ENCODE measurements at places on chromosomes 13 and 19.

GRCh38 chr13:91576590-91576989 lies 178.2 kb downstream of the GPC5 start:
- DNase-seq, result no peak

DNA sequence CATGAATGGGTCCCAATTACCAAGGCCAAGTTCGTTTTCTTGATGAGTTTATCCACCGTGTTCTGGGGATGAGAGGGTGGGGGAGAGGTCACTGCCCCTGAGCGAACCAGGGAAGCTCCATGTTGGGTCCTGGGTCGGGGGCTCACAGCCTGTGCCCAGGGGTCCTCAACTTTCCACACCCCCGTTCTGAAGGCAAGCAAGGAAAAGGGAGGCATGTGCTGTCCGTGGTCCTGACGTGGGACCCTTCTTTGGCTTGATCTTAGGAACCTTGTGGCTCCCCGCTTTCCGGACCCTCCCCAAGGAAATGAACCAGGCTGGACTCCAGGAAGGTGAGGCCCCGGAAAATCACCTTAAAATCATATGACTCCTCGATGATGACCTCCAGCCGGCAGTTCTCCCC lies 18.2 kb upstream of the MEIS3 start:
- DNase-seq, result no peak

- no peak for DNase-seq
These were observed 1.7 kb downstream of the UTP14C start for GRCh38 chr13:52026246-52026626.

GRCh38 chr19:2139385-2140137 lies 11.8 kb downstream of the AP3D1 start:
- no peak for DNase-seq

DNA sequence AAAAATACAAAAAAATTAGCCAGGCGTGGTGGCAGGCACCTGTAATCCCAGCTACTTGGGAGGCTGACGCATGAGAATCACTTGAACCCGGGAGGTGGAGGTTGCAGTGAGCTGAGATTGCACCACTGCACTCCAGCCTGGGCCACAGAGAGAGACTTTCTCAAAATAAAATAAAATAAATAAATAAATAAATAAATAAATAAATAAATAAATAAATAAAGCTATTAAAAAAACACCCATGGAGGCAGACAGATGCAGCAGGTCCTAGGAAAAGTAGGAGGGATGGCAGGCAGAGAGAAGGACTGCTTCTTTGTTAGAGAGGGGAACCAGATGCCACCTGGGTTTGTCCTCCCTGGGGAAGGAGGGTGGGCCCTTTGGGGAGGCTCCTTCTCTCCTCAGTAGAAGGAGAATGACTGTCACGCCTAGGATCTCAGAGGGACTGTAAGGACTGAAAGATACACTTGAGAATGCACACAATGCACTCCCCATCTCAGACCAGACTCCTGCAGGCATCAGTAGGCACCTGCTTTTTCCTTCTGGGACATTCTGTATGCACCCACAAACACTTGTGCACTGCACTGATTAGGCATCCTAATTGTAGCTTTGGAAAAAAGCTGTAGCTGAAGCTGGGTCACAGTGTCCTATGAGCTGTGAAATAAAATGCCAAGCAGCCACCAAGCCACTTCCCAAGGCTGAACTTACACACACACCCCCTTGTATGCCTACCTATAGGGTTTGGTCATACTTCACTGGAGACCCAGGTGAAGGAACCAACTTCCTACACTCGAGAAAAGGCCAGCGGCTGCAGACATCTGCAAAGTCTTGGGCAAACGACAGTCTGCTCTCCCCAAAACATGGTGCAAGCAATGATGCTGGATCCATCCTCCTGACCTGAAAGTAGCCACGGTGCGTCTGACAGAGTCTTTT lies 18.9 kb upstream of the SLC35E1 start:
- DNase-seq, result no peak

DNA sequence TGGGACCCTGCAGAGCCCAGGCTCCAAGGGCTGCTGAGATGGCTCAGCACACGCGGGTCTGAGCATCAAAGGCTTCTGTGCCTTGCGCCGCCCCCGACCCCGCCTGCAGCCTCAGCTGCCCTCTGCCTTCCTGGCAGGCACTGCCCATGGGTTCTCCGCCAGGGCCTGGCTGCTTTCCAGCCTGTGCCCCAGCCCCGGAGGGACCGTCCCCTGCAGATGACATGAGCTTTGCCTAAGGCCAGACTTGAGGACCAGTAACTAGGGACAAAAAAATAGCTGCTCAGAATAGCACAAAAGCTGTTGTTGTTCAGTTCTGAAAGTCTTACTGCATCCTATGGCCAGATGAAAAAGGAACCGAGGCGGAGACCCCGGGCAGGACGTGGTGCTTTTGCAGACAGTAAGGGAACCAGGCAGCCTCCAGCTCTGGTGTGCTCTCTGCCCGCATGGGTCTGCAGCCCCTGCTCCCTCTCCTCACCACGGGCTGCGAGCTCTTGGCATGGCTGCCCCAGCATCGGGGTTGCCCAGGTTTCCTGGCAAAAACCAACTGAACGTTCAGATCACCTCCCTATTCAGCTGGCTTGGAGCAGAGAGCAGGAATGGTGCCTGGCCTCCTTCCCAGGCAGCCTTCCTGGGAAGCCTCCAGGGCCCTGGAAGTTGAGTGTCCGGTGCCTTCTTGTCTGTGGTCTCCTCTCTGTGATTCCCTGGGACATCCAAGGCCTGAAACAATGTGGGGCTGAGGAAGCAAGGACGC lies 12.5 kb upstream of the CFAP97D2 start:
- DNase-seq, result no peak

GRCh38 chr13:101127741-101128353 lies 288.5 kb downstream of the NALCN start:
- no peak for DNase-seq

DNA sequence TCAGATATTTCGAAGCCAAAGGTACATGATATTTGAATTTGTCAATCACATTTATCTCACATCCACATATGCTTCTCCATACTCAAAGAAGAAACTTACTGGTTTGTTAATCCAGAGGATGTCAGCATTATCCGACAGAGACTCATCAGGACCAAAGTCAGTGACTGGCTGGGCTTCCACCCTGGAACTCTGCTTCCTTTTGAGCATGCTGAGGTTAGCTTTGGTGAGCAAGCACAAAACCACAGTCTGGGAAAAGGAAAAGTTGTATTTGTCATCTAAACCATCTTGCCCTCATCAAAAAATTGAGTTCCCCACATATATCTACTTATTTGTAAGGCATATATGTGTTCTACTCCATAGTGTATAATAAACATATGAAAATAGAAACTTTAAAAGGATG lies 17.4 kb downstream of the NALCN start:
- no peak for DNase-seq

GRCh38 chr13:110097013-110097412 lies 209.9 kb downstream of the COL4A1 start:
- no peak for DNase-seq

DNA sequence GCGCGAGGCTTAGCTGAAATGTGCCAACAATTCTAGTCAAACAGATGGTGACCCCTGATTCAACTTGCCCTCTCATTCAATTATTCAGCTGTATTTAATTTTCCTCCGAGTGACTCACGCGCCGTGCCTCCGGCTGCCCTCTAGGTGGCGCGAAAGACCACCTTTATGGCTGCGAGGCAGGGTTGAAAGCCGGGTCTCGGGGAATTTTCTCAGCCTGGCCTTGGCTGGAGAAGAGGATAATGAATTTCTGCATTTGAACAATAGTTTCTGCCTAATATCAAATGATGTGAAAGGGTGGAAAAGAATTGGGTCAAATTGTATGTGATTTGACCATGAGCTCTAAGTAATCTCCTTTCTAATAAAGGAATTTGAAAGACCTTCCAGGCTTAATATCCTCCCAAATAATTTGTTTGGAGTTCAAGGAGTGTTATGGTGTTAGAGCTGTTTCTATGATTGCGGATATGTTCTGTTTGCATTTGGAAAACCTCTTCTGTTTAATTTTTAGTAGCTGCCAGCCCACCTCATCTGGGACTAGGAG lies 310.9 kb downstream of the ZNF536 start:
- peak; percentile 41 for DNase-seq

Measured in activated CD4-positive, alpha-beta T cell treated with anti-CD3 and anti-CD28 coated beads, Interleukin-2, amount 50 U/mL, for 24 hours (primary cell).